GM19239 (cell line): ENCODE measurements at places on chromosomes 13 and 19.

DNA sequence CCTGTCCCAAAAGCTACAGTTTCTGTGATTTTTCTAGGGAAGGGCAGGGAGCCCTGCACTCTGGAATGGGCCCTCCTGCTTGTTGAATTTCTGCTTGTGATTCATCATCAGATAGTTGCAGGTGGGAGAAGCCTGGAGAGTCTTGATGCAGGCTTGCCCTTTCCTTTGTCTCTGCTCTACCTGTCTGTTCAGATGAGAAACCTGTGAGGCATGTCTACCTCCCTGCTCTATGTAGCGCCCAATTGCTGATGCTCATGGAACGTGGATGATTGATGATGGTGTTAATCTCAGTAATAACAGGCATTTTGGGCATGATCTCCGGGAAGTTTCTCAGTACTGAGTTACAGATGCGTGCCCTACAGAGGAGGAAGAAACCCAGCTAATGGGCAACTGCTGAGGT is 10.9 kb upstream of the CBY2 start:
- no peak for DNase-seq

DNA sequence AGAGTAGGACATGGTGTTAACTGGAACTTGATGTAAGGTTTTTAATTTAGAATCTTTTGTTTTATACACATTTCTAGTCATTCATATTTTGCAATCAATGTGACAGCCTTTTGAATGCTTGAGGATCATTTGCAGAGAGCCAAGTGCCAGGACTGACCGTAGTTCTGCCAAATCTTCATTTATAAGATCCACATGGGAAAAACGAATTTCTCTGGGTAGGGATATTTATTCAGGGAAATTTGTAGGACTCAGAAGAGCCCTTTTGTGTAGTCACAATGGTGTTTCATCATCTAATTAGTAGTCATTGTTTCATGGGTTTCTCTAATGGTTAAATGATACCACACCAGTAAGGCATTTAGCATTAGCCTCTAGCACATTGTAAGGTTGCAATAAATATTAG is 161.1 kb downstream of the LMO7 start:
- no peak for DNase-seq

DNA sequence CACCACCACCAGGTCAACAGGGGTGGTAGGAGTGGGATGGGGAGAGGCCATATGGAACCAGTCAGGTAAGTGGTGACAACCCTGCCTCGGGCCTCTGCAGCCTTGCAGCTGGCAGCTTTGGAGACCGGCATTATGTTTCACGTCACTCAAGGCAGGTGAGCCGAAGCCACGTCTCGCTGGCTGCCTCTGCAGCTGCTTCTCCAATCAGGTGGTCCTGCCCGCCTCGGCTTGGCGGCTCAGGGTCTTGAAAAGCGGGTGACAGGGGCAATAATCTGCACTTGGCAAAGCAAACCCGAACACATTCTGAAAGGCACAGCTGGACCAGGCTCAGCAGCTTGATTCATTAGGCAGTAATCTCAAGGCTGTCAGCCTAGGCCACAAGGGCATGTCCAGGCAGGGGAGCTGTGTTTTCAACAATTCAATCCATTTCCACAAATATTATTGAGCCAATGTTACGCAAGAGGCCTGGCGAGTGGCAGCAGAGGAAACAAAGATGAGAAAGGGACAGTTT is 77.4 kb upstream of the PCDH8 start:
- no peak for DNase-seq

DNA sequence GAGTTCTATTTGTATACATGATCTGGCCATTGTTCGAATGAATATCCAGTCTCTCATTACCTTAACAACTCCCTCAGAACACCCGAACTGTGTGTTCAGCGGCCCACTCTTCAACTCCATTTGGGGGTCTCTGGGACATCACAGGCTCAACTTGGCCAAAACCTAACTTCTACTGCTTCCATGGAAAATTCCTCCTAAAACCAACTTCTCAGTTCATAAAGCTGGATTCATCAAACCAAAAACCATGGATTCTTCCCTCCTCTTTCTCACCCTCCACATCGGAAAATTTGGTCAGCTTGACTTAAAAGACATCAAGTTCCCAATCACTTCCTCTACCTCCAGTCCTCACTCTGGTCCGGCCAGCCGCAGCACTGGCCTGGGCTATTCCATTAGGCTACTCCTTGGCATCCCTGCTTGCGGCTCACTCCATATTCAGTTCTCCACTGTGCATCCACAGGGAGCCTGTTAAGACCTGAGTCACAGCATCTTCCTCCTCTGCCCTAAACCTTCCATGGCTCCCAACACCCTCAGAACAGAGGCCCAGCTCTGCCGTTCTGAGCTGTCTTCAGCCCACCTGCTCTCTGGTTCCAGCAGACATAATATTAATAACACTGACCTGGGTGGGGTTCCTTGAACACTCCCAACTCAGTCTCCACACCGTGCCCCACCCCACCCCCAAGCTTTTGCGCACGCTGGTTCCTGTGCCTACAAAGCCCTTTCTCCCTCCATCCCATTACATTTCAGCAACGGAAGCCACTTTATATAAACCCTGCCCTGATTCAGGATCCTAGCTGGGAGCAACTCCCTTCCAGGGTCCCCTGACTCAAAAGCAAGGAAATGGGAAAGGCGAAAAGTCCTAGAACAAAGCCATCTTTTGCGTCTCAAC is 1.1 kb downstream of the ZNF792 start:
- no peak for DNase-seq

DNA sequence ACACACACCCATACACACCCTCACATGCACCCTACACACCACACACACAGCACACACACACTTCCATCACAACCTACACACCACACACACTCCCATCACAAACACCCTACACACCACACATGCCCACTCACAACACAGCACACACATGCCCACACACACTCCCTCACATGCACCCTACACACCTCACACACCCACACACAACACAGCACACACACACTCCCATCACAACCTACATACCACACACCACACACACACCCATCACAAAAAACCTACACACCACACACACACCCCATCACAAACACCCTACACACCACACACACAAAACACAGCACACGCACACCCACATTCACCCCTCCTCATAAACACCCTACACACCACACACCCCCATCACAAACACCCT is 15.1 kb downstream of the PEPD start:
- no peak for DNase-seq

DNA sequence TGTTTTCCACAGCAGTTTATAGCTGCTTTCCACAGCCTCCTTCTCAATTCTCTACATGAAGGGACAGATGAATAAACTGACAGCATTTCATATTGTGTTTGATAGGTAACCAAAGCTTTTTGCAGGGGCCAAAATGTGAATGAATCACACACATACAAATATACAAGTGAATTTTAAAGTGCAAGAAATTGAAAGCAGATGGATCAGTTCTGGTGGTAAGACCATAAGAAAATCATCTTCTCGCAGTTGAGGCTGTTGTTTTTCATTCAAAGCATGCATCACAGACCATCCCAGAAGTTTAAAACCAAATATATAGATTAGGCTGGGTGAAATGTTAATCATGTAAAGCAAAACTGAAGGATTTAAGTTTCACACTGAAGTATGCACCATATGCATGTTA is 1569.4 kb downstream of the PCDH9 start:
- no peak for DNase-seq

DNA sequence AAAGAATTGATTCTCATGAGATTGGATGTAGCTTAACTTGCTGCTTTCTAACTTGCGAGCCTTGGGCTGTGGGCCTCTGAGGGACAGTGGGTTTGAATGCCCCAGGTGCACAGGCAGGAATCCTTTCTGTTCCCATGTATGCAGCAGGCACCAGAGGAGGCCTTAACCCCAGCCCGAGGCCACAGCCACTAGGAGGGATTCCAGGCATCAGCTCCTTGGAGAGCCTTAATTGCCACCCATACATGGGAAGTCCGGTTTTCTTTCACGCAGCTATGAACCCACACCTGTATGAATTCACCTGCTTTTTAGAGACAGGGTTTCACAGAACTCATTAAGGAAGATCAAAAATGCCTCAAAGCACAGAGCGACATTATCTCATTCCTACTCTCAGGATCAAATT is 117.9 kb downstream of the CRYL1 start:
- DNase-seq = no peak

- DNase-seq = no peak
Observed at GRCh38 chr13:103299079-103299478, 232.9 kb upstream of the SLC10A2 start.

DNA sequence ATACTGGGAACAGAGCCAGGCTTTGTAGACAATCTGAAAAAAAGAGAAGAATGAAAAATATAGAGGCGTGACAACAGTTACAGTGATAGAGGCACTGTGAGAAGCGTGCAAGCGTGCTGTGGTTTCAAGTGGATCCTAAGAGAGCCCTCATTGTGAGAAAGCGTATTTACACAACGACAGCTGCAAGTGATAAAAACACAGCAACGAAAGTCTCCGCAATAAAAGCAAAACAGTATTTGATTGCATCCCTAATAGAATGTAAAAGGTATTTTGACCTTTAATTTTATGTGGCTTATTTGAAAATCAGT is 642.7 kb upstream of the ARGLU1 start:
- no peak for DNase-seq

GRCh38 chr13:72537782-72538181 is 189.6 kb downstream of the MZT1 start:
- no peak for DNase-seq

DNA sequence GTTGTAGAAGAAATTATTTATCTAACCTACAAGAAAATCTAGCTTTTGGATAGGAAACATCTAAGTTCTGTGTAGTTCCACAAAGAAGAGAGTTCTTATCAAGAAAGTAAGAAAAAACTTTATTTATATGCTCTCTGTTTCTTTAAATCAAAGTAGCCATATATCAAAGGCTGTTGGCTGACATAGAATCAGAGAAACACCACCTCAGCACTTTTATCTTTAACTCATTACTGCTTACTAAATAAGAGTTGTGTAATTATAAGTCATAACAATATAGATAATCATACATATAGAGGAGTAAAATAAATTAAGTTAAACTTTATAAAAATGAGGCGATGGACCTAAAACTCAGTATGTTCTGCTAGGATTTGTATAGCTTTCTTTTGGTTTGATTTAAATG is 570.6 kb downstream of the PCDH17 start:
- DNase-seq = no peak

DNA sequence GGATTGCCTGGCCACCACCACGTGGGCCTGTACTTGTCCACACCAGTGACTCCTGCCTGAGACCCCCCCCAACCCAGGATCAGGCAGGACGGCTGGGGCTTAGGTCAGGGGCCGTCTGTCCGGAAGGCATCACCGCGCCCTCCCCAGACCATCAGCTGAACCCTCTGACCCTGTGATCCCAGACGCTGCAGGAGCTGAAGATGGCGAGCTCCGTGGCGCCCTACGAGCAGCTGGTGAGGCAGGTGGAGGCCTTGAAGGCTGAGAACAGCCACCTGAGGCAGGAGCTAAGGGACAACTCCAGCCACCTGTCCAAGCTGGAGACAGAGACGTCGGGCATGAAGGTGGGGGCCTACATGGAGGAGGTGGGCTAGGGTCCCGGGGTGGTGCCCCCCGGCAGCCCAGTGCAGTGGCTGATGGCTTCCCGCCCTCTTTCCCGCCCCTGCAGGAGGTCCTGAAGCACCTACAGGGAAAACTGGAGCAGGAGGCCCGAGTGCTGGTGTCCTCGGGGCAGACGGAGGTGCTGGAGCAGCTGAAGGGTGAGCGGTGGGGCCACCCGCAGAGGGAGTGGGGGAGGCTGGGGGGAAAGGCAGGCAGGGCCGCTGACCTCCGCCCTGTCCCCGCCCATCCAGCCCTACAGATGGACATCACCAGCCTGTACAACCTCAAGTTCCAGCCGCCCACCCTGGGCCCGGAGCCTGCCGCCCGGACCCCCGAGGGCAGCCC is 3.0 kb downstream of the APC2 start:
- no peak for DNase-seq

DNA sequence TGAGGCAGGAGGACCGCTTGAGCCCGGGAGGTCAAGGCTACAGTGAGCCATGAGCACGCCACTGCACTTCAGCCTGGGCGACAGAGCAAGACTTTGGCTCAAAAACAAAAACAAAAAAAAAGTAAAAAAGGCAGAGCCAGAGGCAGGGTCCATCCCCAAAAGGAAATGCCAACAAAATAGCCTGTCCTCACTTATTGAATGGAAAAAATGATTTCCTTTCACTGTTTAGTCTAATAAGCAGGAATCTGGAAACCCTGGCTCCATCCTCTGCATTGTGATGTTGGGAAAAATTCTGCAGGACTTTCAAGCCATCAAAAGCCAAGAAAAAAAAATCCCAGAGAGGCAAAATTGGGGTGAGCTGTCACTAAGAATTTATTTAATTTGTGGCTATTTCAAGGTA is 23.2 kb downstream of the ZIC5 start:
- no peak for DNase-seq

DNA sequence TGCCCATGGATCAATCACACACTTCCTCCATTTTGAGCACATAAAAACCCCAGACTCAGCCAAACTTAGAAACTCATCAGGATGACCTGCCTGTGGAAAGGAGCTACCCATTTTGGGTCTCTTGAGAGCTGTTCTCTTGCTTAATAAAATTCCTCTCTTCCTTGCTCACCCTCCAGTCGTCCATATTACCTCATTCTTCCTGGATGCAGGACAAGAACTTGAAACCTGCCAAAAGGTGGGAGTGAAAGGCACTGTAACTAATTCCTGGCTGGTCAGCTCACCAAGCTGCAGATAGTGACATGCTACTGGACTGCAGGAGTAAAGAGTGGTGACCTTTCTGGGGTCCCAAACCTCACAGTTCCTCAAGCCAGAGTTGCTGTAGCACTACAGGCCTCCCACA is 20.2 kb downstream of the LIG4 start:
- DNase-seq = no peak

DNA sequence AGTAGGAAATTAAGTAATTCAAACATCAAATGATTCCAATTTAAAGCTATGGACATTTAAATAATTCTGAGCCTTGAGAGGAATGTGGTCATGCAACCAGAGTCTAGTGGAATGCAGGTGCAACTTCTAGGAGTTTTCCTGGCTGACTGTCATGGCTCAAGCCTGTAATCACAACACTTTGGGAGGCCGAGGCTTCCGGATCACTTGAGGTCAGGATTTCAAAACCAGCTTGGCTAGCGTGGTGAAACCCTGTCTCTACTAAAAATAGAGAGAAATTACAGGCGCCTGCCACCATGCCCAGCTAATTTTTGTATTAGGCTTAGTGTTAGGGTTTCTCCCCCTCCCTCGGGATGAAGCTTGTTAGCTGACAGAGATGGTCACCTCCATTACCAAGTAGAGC is 6.4 kb downstream of the ZNF808 start:
- no peak for DNase-seq

GRCh38 chr19:46607448-46607841 is 6.3 kb downstream of the CALM3 start:
- DNase-seq = no peak

- DNase-seq = no peak
Observed at GRCh38 chr13:59352600-59352999, 811.1 kb downstream of the DIAPH3 start.

DNA sequence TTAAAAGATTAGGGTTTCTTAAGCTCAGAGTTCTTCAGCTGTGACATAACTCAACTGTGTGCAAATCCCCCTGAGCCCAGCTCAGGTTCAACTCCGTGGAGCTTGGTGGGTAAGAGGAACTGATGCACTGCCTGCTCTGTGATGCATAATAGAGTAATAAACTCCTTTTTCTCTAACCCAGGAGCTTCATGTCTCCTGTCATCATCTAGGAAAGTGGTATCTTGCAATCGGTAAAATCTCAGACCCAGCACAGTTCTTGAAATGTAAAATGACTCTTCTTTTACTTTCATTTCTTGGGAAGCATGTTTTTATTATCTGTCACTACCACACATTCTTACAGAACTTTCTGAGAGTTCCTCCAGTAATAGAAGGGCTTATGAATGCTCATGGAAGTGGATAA is 123.8 kb upstream of the PCDH9 start:
- no peak for DNase-seq
